ENCODE measurements at places on chromosomes 6 and 20.

DNA sequence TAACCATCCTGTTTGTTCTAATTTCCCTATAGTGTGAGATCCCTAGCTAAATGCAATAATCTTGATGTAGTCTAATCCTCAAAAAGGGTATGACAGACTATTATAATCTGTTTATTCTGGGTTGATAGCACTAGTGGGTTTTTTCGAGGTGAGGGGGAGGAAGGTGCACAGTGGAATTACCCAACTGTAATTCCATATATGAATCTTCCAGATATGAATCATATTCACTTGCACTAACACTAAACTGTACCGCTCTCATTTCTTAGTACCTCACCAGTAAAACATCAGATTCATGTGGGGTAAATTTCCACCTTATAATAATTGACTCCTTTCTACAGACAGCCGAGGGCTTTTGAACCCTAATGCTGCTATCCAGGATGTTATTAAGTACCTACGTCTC, 16.5 kb downstream of the NCOA7 start:
- no peak for DNase-seq

GRCh38 chr20:57457243-57458095, 66.3 kb downstream of the RBM38 start:
- no peak for DNase-seq

DNA sequence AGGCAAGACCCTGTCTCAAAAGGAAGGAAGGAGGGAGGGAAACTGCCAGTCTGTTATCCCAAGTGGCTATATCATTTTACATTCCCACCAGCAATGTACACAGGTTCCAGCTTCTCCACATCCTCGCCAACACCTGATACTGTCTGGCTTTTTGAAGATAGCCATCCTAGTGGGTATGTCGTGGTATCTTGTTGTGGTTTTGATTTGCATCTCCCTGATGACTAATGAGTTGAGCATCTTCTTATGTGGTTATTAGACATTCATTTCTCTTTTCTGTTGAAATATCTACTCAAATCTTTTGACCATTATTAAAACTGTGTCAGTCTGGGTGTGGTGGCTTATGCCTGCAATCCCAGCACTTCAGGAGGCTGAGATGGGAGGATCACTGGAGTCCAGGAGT, 47.9 kb upstream of the ARID1B start:
- no peak for DNase-seq

DNA sequence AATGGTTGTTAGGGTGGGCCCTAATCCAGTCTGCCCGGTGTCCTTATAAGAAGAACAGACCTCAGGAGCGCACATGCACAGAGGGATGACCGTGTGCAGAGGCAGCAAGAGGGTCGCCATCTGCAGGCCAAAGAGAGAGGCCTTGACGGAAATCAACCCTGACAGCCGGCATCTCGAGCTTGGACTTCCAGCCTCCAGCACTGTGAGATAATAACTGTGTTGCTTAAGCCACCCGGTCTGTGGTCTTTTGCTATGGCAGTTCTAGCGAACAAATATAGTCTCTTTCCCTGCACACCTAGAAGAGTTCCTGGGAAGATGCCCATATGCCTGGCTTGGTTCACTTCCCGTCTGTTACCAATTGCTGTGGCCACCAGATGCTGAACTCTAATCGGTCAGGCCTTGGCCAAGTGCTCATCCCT, 35.3 kb upstream of the PTGIS start:
- no peak for DNase-seq

DNA sequence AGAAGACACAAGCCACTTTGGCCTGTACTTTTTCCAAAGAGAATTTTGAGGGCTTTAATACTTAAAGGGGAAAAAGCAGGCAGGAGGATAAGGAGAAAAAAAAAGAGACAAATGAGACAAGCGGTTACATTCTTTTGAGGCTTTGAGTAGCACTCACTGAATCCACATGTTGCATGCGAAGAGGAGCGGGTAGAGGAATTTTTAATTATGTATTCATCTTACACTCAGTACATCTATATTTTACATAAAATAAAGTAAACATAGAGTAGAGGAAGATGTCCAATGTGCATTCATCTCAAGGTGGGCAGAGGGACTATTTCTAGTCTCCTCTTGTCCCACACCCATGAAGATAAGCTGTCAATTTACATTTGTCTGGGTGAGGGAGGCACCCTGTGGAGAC, 266.9 kb downstream of the CD109 start:
- DNase-seq, result no peak

DNA sequence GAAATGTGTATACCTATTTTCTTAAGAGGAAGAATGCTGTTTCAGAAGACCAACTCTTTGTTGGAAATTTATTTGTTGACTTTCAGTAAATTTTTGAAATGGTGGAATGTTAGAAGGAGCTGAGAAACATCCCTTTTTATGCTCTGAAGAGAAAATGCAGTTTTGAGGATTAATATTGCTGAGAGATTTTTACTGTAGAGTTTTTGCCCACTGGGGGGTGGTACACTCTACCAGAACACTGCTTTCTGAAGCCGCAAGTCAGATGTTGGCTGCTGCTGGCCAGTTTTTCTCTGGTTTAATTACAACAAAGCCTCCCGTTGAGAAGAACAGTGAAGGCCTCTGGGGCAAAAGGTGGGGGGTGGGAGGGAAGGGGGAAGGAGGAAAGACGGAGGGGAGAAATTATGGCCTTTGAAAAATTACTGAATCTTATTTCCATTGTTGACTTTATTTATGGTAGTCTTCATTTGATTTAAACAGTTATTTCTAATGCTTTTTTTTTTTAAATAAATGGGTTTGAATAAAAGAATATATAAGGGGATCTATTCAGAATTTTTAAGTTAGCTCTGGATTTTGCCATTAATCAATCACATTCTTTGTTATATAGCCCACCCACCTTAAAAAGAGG, 3.0 kb downstream of the FLRT3 start:
- no peak for DNase-seq

DNA sequence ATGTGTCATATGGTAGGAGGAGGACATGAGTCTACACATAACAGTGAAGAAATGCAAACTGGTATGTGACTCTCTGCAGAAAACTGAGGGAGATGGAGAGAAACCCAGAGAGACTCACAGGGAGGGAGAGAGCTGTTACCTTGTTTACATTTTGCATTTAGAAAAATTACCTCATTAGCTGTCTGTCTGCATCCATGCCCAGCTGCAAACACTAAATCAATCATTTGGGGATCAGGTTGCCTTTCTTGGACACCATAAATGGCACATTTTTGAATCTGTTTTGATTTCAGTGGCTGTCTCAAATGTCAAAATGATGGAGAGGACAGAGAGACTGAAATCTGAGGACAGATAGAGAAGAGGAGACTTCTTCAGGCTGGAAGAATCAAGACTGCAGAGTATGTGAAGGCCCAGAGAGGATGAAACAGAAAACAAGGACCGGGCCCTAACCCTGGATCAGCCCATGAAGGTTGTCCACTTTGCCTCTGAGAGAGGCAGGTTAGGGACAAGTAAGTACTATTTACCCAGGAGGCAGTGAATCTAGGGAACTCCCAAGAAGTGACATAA, 92.2 kb downstream of the UNC5CL start:
- no peak for DNase-seq

Data from activated T-helper 1 cell treated with anti-CD3 and anti-CD28 coated beads, Interleukin-2, amount 50 U/mL, for 16 hours (primary cell).